NCI-H526 (cell line): ENCODE measurements at places on chromosomes 5 and 9.

- DNase-seq, result no peak
Observed at GRCh38 chr5:15757619-15758018, 257.6 kb downstream of the FBXL7 start.

DNA sequence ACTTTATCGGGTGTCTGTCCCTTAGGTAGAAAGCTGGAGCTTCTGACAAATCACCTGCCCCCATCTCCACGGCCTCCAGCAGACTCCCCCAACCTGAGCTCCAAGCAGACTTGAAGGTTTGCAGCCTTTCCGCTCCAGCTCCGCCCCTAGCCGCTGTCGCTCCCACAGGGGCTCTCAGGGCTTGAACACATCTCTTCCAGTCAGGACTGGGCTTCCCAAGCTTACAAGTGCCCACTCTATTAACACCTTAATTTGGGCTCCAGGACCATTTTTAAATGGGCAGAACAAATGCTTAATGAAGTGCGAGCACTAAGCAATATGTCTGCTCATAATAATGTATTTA lies 17.2 kb upstream of the SLC25A51 start:
- DNase-seq, result no peak

GRCh38 chr5:171409164-171410136 lies 10.0 kb upstream of the FGF18 start:
- no peak for DNase-seq

- DNase-seq, result no peak
Observed at GRCh38 chr5:116912221-116912620, 337.6 kb upstream of the SEMA6A start.

DNA sequence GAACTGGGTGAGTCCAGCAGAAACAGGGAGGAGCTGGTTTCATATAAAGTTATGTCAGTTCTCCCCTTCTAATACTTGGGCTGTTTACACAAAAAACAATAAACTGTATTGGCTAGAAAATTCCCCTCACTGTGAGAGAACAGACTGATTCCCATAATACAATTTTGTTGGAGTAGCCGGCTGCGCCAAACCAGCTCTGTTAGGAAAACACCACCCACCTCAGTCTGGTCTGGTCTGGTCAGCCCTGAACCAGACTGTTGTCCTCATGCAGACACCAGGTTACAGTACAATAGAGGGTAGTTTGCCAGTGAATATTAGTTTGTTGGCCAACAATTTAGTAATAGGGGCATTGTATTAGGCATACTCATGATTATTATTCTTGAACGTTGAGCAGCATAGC lies 356.4 kb downstream of the EFNA5 start:
- no peak for DNase-seq

GRCh38 chr9:86902586-86902985 lies 44.7 kb downstream of the GAS1 start:
- no peak for DNase-seq

DNA sequence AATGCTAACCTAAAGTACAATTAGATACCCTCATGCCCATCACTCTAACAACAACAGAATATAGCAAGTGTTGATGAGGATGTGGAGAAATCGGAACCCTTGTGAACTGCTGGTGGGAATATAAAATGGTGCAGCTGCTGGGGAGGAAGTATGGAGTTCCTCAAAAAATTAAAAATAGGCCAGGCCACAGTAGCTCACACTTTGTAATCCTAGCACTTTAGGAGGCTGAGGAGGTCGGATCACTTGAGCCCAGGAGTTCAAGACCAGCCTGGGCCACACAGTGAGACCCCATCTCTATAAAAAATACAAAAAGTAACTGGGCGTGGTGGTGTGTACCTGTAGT lies 18.0 kb upstream of the MRNIP start:
- no peak for DNase-seq
